ENCODE measurements at places on chromosomes 3 and 15. TPM values are rescaled to one million over a fixed set of nuclear protein-coding genes. Genes with fewer than 3 reads are reported as not detected.

Gene CACNA2D2
- polyA plus RNA-seq = 6.0 TPM

- no peak overlapping the region for H3K4me3 ChIP-seq
- H3K4me1 ChIP-seq = no peaks in the 10 kb centered on the region
- no peaks in the 10 kb centered on the region for H3K27me3 ChIP-seq
- DNase-seq = no peak
- no peaks in the 10 kb centered on the region for H3K36me3 ChIP-seq
Observed at GRCh38 chr15:83733206-83733605, 79.3 kb downstream of the ADAMTSL3 start.

Gene RBP2
- 13.5 TPM for polyA plus RNA-seq

- no peak for DNase-seq
- H3K27ac ChIP-seq = no peak overlapping the region
- no peak overlapping the region for H3K4me3 ChIP-seq
- H3K36me3 ChIP-seq = no peaks in the 10 kb centered on the region
Observed at GRCh38 chr3:61531528-61531927, 29.8 kb upstream of the PTPRG start.

GRCh38 chr3:132293251-132293650, 24.0 kb upstream of the ACP3 start:
- DNase-seq = no peak
- H3K27me3 ChIP-seq = no peaks in the 10 kb centered on the region
- H3K27ac ChIP-seq = no peak overlapping the region
- H3K36me3 ChIP-seq = no peaks in the 10 kb centered on the region

Gene ZFAND6
- 85.7 TPM for polyA plus RNA-seq

GRCh38 chr15:59946084-59946483, 58.0 kb upstream of the FOXB1 start:
- H3K27me3 ChIP-seq = no peaks in the 10 kb centered on the region
- H3K27ac ChIP-seq = no peak overlapping the region
- no peak overlapping the region for H3K4me3 ChIP-seq
- H3K36me3 ChIP-seq = no peaks in the 10 kb centered on the region

GRCh38 chr15:59180945-59181600, 25.6 kb upstream of the LDHAL6B start:
- H3K36me3 ChIP-seq = no peaks in the 10 kb centered on the region
- no peaks in the 10 kb centered on the region for H3K4me1 ChIP-seq
- no peak overlapping the region for H3K4me3 ChIP-seq
- DNase-seq = no peak

Gene FOXL2
- not detected for polyA plus RNA-seq

Gene FOXB1
- polyA plus RNA-seq = not detected

DNA sequence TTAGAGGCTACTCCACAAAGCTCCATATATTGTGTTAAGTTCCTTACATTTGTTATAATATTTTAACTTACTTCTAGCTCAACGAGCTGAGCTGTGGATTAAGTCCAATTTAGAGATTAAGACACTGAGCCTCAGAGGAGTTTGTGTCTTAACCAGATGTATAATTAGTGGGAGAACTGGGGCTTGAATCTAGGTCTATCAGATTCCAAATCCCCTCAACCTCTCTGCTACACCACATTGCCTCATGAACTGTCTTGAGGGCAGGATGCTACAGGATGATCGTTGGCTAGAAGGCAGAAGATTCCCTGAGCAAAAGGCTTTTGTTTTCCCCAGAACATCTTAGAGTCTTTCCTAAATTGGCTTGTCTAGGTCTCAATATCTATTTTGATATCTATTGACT, 890.8 kb downstream of the NAALADL2 start:
- H3K4me3 ChIP-seq = no peak overlapping the region
- H3K27me3 ChIP-seq = no peaks in the 10 kb centered on the region
- no peaks in the 10 kb centered on the region for H3K36me3 ChIP-seq
- no peak overlapping the region for H3K27ac ChIP-seq
- DNase-seq = no peak

GRCh38 chr15:83284559-83285283, at the start of gene BNC1:
Gene BNC1 (minus strand): TSS chr15:83284664. CDS start chr15:83284628, 36 bp downstream.
- H3K4me1 ChIP-seq = peaks cover 3% of the 10 kb centered on the region
- peak within 1 kb of the TSS; percentile 7 for H3K4me3 ChIP-seq
- DNase-seq = peak; percentile 28
- no peaks in the 10 kb centered on the region for H3K36me3 ChIP-seq

DNA sequence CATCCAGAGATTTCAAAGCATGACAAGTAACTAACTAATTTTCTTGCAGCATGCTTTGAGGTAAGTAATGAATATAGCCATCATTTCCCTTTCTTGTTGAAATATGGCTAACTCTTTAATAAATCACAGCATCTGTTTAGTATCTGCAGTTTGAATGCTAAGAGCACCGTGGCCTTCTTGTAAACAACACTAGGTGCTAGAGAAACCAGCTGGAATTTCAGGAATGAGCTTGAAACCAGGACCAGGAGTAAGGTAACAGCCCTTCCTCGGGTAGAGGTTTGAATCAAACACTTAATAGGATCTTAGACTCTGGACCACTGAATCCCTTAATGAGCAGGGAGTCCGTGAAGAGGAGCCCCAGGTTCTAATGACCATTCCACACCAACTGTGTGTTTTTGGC, 13.6 kb downstream of the CALML4 start:
- no peak overlapping the region for H3K27ac ChIP-seq
- no peak overlapping the region for H3K4me3 ChIP-seq
- H3K36me3 ChIP-seq = no peaks in the 10 kb centered on the region
- DNase-seq = no peak
- H3K4me1 ChIP-seq = no peaks in the 10 kb centered on the region

Gene C3orf22
- polyA plus RNA-seq = not detected

DNA sequence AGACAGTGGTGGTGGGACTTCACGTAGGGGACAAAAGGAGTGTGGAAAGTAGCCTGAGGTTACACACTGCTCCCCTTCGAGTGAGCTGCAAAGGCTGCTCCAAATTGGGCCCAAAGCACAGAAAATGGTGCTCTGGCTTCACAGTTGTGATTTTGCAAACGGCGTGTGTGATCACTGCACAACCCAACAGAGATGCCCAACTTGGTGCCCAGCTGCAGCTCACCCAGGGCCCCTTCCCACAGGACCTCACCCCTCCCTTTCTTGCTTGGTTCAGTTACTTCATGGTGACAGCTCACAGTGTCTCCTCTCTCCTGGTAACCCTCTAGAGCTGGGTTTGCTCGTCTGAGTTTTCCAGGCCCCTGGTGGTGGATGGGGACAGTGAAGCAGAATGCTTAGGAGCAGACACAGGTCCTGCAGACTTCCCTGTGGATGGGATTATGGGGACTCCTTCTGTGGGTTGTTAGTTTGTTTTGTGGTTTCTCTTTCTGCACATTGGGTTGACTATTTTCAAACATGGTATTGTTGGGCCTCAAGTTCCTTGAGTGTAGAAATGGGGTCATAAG, 98.3 kb downstream of the TOP2B start:
- H3K27me3 ChIP-seq = no peaks in the 10 kb centered on the region
- no peak overlapping the region for H3K27ac ChIP-seq
- H3K36me3 ChIP-seq = no peaks in the 10 kb centered on the region
- no peaks in the 10 kb centered on the region for H3K4me1 ChIP-seq

DNA sequence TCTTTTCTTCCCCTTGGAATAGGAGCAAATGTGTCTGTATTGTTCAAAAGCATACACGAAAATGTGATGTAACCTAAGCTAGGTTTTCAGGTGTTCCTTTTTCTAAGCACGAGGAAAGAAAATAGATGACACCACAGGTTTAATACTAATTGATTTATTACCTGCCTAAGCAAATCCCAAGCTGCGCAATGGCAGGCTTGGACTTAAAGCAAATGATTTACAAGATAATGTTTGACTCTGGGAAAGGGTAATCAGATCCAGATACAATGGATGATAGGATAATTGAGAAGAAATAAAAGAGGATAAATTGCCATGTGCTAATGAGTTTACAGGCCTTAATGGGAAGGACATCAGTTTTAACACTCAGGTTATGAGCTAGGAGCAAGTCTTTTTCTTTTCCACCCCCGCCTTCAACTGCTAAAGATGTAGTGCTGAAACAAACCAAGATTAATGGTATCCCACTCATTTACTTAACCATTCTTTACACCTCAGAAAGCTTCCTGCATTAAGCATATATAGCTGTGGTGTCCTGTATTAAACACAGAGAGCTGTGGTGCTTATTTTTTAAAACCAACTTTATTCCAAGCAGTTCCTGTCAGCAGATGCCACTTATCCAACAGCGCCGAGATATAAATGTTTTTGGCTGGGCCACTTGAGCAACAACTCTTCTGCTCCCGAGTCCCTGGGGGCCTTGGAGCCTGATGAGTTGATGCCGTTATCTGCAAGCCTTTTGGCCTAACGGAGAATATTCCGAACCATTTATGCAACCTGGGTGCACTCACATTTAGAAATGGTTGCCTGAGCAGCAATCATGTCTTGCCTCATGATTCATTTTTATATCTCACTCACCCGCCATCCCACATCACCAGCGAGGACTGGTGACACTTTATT, 205.5 kb downstream of the MECOM start:
- no peaks in the 10 kb centered on the region for H3K4me1 ChIP-seq
- no peaks in the 10 kb centered on the region for H3K27me3 ChIP-seq
- H3K27ac ChIP-seq = no peak overlapping the region
- no peak overlapping the region for H3K4me3 ChIP-seq

Gene COL7A1
- 14.4 TPM for polyA plus RNA-seq

DNA sequence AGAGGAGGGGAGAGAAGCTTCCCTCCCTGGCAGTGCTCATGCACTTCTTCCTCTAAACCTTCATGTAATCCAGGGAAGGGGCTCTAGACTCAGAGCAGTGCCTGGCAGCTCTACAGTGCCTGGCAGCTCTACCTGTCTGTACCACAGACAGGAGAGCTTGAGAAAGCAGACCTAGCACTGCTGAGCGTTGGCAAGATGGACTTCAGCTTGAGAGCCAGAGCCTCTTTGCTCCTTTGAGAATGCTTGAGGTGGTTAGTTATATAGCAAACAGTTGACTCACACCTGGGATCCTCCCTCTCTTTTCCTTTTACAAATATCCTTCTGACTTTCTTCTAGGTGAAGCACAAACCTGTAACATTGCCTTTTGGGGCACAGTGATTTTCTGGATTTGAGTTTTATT, 20.9 kb downstream of the FBXO22 start:
- H3K4me1 ChIP-seq = peaks cover 7% of the 10 kb centered on the region
- no peak overlapping the region for H3K27ac ChIP-seq
- H3K4me3 ChIP-seq = no peak overlapping the region

Gene USP3
- 25.2 TPM for polyA plus RNA-seq

Gene TMC3
- polyA plus RNA-seq = not detected

Gene CDHR4
- not detected for polyA plus RNA-seq

DNA sequence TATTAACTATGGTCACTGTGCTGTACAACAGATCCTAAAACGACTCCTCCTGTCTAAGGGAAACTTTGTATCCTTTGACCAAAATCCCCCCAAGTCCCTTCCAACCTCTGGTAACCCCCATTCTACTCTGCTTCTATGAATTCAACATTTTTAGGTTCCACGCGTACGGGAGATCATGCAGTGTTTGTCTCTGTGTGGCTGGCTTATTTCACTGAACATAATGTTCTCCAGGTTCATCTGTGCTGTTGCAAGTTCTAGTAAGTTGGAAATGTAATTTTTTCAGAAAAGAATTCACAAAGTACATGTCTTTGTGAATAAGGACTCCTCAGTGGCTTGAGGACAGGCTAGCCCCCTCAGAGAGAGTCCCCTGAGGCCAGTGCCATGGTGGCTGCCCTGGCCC, 66.1 kb downstream of the ATP10A start:
- H3K36me3 ChIP-seq = no peaks in the 10 kb centered on the region
- no peaks in the 10 kb centered on the region for H3K27me3 ChIP-seq
- H3K4me3 ChIP-seq = no peak overlapping the region
- DNase-seq = no peak

- no peaks in the 10 kb centered on the region for H3K4me1 ChIP-seq
- no peak for DNase-seq
- no peaks in the 10 kb centered on the region for H3K36me3 ChIP-seq
- no peaks in the 10 kb centered on the region for H3K27me3 ChIP-seq
- no peak overlapping the region for H3K27ac ChIP-seq
Observed at GRCh38 chr3:127112796-127113570, 79.9 kb upstream of the PRR23E start.

- no peaks in the 10 kb centered on the region for H3K27me3 ChIP-seq
- peaks cover 4% of the 10 kb centered on the region for H3K4me1 ChIP-seq
- H3K4me3 ChIP-seq = no peak overlapping the region
- no peaks in the 10 kb centered on the region for H3K36me3 ChIP-seq
- H3K27ac ChIP-seq = no peak overlapping the region
Observed at GRCh38 chr3:13262493-13263211, 157.5 kb downstream of the NUP210 start.

- no peak for DNase-seq
- H3K36me3 ChIP-seq = no peaks in the 10 kb centered on the region
- no peak overlapping the region for H3K4me3 ChIP-seq
- no peaks in the 10 kb centered on the region for H3K4me1 ChIP-seq
- no peaks in the 10 kb centered on the region for H3K27me3 ChIP-seq
Observed at GRCh38 chr15:42710662-42711061, 26.3 kb downstream of the CDAN1 start.

- no peak overlapping the region for H3K27ac ChIP-seq
- H3K4me3 ChIP-seq = no peak overlapping the region
- DNase-seq = no peak
- H3K36me3 ChIP-seq = no peaks in the 10 kb centered on the region
- no peaks in the 10 kb centered on the region for H3K4me1 ChIP-seq
- H3K27me3 ChIP-seq = no peaks in the 10 kb centered on the region
Observed at GRCh38 chr3:29267226-29267625, 13.6 kb upstream of the RBMS3 start.

- H3K4me3 ChIP-seq = no peak overlapping the region
- H3K36me3 ChIP-seq = no peaks in the 10 kb centered on the region
- no peaks in the 10 kb centered on the region for H3K27me3 ChIP-seq
- H3K4me1 ChIP-seq = no peaks in the 10 kb centered on the region
- H3K27ac ChIP-seq = no peak overlapping the region
Observed at GRCh38 chr15:99619712-99620111, 53.9 kb downstream of the MEF2A start.

DNA sequence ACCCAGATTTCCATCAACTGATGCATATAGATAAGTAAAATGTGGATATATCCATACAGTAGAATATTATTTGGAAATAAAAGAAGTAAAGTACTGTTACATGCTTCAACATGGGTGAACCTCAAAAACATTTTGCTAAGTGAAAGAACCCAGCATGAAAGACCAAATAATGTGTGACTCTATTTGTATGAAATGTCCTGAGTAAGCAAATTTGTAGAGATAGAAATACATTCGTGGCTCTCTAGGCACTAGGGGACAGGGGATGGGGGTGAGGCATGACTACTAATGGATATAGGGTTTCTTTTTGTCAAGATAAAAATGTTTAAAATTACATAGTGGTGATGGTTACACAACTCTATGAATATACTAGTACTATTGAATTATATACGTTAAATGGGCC, 163.7 kb downstream of the KLHL25 start:
- H3K27me3 ChIP-seq = no peaks in the 10 kb centered on the region
- no peaks in the 10 kb centered on the region for H3K36me3 ChIP-seq
- peaks cover 2% of the 10 kb centered on the region for H3K4me1 ChIP-seq
- no peak overlapping the region for H3K4me3 ChIP-seq

Gene CPB1
- not detected for polyA plus RNA-seq

- H3K27ac ChIP-seq = peak overlapping the region; percentile 22
- no peak overlapping the region for H3K4me3 ChIP-seq
- H3K36me3 ChIP-seq = no peaks in the 10 kb centered on the region
- no peak for DNase-seq
Observed at GRCh38 chr3:57068437-57069089, 8.1 kb downstream of the SPATA12 start.

Data from kidney (tissue), 22 donors.